ENCODE measurements at places on chromosomes 4 and X.

GRCh38 chrX:24340501-24340900 lies 19.9 kb upstream of the SUPT20HL1 start:
- DNase-seq = no peak

DNA sequence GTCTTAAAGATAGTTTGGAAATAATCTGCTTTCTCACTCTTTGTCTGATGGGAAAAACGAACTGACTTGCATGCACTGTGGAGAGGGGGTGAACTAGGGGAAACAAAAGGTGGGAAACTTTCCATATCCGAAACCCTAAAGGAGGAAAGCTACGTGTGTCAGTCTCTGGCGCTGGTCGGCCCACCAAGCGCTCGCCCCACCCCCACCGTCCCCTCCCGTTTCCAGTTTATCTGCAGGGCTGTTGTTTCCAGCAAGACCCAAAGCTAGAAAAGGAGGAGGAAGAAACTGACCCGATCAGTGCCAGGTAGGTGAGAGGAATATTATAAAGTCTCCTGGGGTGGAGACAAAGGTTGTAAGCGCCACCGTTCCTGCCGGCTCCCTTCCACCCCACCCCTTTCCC lies 552 bp downstream of the TCEAL9 start:
- DNase-seq = no peak

DNA sequence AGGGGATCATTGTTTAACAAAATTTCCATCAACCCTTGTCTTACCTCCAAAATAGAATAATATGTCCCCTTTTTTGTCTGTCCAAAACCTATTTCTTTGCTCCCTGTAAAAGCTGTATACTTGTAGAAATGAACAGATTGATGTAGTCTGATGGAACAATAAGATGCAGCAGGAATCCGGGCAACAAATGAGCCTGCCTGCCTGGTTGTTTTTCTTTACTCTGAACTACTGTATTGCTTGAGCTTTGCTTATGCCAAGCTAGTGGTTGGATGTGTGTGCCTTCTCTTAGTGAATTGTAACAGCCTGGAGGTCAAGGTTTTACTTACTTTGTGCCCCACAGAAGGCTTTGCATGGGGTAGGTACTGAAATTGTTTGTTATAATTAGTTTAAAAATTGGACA lies 116.2 kb upstream of the TLL1 start:
- DNase-seq = no peak

DNA sequence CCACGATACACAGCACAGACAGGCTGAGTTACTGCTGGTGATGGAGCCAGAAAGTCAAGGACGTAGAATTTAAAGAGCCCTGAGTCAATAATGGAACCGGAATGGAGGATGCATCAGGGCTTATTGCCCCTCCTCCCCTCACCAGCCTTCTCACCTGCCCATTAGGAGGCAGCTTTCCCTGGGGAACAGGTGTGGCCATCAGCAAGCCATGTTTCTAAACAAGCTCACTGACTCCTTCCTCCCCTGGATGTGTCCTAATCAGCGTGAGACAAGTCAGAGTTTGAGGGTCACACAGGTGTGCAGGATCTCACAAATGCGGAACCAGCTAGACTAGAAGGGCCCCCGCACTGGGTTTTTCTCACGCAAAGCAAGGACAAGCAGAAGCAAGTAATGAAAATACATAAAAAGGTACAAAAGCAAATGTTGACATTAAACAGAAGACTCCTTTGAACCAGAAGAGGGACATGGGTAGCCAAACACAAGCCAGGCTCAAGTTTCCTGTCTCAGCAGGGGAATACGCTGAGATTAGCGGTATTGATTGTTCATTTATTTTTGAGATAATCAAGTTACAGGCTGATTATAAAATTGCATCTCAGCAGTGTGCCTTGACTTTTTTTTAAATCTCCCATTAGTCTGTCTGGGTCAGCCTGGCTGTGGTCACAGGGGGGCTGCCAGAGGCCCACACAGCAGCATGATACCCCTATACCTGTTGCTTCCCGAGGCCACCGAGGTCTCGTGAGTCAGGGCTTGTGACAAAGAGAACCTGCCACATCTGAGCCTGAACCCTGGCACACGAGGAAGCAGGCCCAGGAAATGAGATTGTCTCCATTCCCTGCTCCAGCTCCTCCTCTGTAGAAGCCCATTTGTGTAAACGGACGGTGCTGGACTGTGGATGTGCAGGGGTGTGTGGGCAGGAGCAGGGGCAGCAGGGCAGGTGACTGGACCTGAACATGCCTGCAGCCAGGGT lies 37.4 kb downstream of the CCKAR start:
- no peak for DNase-seq

- DNase-seq = no peak
Observed at GRCh38 chr4:8188085-8188484, 11.0 kb upstream of the SH3TC1 start.

- no peak for DNase-seq
Observed at GRCh38 chr4:73753215-73753614, 12.8 kb downstream of the CXCL8 start.

DNA sequence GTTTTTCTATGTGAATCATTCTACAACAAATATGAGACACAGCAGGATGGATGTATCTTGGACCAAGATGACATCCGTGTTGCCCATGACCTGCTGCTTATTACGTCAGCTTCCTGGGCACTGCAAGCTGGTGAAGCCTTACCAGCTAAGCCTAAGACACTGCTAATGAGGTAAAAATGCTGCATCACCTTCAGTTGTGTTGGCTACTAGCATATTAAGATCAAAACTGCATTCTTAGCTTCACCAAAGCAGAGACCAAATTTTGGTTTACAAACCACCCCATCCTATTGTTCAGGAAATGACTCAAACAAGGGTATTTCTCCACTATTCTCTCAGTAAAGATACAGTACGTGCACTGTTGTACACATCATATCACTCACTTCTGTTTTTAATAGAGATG lies 50.3 kb downstream of the MAML3 start:
- DNase-seq = no peak

GRCh38 chrX:38332505-38332904 lies 5.2 kb upstream of the RPGR start:
- no peak for DNase-seq

- DNase-seq = no peak
Observed at GRCh38 chrX:70998411-70999027, 67.6 kb upstream of the SLC7A3 start.

DNA sequence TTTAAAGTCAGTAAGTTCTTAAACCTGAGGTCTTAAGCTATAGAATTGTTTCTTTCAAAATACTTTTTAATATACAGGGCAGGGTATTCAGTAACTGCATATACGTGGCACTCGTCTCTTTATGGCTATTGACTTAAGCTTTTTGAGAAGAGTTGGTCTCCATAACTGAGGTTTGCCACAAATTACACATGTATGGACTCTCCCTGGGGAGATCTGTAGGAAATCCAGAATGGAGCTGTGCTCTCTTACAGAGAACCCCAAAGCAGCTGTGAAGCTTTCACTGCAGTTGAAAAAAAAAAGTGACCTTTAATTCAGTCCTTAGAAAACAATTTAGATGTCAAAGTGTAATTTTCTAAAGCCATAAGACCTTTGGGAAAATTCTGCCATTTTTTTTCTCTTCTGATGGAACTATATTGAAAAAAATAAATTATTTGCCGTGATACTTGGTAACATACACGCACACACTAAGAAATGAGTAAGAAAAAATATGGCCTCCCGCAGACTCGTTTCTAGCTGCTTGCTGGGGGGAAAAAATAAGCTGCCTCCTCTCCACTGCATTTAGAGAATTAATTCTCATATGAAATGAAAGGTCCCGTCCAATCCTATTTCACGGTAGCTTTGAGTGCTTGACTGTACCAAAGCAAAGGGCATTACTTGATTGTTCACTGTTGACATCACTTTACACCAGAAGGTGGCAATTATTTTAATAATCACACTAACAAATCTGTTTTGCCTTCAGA lies 159.4 kb upstream of the TENM3 start:
- DNase-seq = no peak

DNA sequence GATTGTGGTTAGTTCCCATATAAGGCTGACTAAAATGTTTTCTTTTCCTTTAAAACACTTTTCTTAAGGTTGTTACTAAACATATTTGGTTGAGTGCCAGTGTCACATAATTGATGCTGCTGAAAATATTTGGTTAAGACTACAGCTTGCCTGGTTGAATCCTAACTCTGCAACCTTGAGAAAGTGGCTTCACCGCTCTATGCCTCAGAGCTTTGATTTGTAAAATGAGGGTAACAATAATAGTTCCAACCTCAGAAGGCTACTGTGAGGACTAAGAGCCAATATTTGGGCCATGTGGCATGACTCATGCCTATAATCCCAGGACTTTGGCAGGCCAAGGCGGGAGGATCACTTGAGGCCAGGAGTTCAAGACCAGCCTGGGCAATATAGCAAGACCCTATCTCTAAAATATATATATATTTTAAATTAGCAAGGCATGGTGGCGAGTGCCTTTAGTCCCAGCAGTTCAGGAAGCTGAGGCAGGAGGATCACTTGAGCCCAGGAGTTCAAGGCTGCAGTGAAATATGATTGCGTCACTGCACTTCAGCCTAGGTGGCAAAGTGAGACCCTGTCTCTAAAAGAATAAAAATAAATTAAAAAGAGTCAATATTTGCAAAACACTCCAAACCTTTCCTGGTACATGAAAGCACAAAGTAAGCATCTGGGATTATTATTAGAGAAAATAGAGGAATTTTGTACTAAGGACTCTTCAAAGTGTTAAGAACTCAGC lies 7.1 kb upstream of the NEIL3 start:
- no peak for DNase-seq

DNA sequence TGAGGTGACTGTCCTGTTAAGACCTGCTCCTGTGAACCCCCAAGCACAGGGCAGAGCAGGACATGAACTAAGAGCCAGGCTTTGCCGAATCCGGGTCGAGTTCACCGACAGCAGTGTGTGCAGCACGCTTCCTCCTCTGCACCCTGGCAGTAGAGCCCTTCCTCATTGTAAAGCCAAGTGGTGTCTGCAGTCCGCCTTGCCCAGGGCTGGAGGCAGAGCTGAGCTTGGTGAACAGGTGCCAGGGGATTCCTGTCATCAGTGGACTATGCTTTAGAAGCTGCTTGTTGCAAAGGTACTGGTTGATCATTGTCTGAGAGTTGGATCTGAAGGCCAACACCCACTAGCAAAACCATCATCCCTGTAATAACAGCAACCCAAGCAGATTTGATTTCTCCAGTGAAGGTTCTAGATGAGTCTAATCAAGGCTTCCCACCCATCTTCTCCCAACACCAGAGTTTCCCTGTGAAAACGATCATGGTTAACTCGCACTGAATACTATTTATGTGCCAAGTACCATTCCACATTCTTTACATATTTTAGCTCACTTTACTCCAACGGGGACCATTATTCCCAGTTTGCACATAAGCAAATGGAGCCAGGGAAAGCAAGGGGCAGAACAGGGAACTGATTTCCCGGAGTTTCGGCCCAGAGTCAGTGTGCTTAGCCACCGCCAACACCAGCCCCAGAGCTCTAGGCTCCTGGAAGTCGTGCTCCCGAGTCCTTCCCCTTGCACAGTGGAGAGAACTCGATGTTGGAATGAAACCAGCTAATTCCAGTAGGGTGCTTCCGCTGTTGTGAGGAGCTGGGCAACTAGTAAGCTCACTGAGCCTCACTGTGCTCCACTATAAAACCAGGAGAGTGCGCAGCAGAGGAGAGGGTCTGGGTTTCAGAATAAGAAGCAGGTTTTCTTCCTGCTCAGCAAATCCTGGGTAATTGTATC lies 1.4 kb upstream of the SLC34A2 start:
- DNase-seq = no peak

GRCh38 chrX:12488771-12489170 lies 302.4 kb upstream of the PRPS2 start:
- DNase-seq = no peak

DNA sequence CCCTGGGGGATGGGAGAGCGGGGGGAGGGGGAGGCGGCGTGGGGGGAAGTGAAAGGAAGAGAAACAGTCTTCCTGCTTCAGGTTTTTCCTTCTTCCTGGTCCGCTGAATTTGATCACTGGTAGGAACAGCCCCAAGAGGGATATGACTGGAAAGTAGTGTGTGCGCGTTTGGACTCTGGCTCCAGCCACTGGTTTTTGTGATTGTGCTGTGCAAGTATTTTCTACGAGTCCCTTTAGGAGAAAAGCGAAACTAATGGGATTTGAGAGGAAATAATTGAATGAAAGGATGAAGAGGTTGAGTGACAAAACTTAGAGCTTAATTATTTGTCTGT lies 836 bp downstream of the PRRG1 start:
- no peak for DNase-seq

DNA sequence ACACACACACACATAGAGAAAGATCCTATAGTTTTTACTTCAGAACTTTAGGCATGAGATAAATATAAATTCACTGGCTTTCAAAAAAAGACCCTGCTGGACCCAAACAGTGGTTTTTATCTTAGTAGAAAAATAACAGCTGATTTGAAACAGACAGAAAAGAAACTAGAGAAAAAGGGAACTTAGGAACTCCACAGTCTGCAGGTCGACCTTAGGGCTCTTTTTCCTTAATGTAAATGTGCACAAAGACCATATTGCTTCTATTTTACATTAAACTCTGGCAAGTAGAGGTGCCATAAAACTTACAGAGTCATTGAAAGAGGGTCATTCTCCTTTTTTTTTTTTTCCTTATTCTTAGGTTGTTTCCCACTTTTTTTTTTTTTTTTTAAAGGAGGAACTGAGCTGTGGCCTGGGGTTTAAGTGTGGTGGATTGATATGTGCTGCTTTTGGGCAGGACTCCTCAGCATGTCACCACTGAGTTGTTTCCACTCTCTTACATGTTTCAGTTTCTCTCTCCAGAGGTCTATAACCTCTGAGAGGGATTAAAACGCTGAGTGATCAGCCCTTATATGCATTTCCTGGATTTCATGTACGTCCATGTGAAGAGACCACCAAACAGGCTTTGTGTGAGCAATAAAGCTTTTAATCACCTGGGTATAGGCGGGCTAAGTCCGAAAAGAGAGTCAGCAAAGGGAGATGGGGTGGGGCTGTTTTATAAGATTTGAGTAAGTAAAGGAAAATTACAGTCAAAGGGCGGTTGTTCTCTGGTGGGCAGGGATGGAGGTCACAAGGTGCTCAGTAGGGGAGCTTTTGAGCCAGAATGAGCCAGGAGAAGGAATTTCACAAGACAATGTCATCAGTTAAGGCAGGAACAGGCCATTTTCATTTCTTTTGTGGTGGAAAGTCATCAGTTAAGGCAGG lies 70.8 kb upstream of the PACRGL start:
- DNase-seq = no peak

DNA sequence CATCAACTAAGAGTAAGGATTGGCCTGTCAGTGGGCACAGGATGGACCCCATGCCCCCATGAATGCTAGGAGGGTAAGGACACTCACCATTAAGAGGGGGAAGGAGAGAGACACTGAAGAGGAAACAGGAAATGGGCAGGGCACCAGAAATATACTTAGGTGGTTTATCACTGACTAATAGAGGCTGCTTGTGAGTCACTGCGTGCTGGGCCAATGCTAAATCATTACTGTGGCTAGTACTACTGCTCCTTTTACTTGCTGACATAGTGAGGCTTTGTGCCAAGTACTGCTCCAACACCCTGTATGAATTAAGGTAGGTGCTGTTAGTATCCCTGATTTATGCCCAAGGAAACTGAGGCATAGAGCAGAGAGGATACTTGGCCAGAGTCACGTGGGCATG lies 130.4 kb upstream of the FRMPD4 start:
- DNase-seq = peak; percentile 0

GRCh38 chr4:4651811-4652755 lies 110.2 kb upstream of the STX18 start:
- DNase-seq = no peak
